Stimulated activated CD8-positive, alpha-beta memory T cell treated with anti-CD3 and anti-CD28 coated beads, Interleukin-4, amount 100 ng/mL, for 48 hours (primary cell): ENCODE measurements at places on chromosomes 12 and 14.

DNA sequence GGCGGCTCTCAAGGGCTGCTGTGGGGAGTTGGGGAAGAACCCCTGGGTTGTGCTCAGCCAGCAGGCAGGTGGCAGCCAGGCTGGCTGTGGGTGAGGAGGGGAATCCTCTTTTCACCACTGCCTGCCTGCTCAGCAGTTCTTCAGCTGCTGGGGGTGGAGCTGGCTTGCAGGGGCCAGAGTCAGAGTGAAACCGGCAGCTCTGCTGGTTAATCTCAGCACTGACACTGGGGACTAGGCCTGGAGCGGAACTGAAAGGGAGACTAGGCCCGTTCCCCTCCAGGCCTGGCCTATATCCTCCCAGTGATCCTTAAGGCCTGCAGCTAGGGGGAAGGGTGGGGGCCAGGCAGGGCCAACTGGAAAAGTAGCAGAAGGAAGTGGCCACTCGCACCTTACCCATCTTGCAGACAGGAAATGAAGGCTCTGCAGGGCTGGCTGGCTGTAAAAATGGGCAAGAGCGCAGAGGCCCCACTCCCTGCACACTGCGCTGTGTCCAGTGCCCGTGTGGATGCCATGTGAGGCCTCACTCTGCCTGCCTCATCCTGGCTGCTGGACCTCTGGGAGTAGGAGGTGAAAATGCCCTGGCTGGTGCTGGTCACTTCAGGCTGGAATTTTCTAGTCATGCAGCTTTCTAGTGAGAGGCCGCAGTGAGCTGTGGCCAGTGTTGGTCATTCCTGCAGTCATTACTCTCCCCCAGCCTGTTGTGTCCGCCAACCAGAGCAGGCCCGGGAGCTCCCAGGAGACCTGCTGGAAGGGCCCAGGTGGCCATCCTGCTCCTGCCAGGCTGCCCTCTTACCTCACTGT lies 39.4 kb downstream of the SH2B3 start:
- DNase-seq: peak; percentile 88

DNA sequence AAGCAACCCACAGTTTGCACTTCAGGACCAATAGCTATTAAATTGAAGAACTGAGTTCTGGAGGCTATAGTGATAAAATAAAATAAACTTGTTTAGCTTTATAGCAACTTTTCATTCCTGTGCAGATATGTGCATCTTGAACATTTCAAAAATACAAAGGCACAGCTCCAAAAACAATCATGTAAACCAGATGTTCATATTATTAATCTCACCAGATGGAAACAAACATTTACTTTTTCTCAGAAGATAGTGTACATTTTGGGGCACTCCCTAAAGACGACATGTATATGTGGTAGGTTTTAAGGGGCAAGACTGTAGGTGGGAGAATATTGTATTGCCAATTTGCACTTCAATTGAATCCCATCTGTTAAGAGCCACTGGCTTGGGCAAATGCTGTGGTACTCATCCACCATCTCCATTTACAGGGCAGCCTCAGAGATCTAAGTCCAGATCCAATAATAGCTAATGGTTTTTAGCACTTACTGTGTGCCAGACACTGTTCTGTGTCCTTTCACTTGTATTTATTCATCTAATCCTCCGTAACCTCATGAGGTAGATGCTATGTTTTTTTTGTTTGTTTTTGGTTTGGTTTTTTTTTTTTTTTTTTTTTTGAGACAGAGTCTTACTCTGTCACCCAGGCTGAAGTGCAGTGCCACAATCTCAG lies 49.1 kb downstream of the PTGER2 start:
- DNase-seq: no peak

- DNase-seq: no peak
These were observed 146.3 kb upstream of the KRAS start for GRCh38 chr12:25397001-25397400.

- no peak for DNase-seq
These were observed 302.3 kb upstream of the RGS6 start for GRCh38 chr14:71629765-71630492.

DNA sequence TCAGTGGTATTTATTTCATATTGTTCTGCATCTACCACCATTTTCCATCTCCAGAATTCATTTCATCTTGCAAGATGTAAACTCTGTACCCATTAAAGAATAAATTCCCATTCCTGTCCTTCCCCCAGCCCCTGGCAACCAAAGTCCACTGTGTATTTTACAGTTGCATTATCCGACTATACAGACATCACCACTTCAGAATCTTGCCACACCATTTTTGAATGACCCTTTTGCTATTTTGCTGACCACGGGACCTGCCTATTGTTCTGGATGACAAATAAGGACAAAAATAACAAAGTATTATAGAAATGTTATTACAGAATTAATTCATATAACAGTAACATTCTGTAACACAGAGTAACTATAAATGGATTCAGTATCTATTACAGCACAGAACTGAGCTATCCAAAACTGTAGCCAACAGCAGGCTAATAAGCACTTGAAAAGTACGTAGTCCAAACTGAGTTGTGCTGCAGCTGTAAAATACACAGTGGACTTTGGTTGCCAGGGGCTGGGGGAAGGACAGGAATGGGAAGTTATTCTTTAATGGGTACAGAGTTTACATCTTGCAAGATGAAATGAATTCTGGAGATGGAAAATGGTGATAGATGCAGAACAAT lies 61.3 kb downstream of the CDK17 start:
- no peak for DNase-seq

GRCh38 chr12:62292761-62293344 lies 32.6 kb downstream of the USP15 start:
- no peak for DNase-seq

- no peak for DNase-seq
These were observed 92.0 kb downstream of the SLC2A13 start for GRCh38 chr12:40013847-40014246.

- no peak for DNase-seq
These were observed 8.2 kb upstream of the RPS6KA5 start for GRCh38 chr14:91068642-91069041.

GRCh38 chr12:65602253-65602609 lies 222.1 kb upstream of the HMGA2 start:
- no peak for DNase-seq

DNA sequence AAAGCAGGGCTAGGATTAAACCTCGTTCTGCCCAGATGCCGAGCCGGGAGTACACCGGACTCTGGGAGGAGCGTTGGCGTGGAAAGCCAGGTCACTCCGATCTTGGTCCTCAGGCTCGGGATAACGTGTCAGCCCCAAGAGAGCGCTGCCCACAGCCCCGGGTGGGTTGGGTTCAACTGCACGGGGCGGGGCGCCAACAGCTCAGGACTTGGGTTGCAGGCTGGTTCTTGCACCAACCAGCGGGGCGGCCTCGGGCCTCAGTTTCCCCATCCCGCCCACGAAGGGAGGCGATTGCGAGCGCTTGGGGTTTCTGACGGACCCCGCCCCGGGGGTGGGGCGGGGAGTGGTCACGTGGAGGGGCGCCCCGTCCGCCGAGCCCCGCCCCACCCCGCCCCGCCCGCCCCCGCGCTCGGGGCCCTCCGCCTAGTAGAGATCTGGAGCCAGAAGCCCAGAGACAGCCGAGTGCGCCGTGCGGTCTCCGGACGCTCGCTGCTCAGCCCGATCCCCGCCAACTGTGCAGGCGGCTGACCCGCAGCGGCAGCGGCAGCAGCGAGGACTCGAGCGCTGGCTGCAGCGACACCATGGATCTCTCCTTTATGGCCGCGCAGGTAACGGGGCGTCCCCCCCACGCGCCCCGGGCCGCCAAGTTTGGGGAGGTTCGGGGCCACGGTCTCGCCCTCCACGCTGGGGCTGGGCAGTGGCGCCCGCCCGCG lies at the start of gene C14orf132:
TSS of gene C14orf132 (plus strand) at position 443 of the 713 bp plus-strand sequence. CDS start at position 582, 139 bp downstream.
- DNase-seq: peak; percentile 70

- no peak for DNase-seq
These were observed 13.9 kb upstream of the ATP2A2 start for GRCh38 chr12:110266980-110267620.
